ENCODE measurements at places on chromosomes 16 and 17.
A peak's percentile ranks its signal among the peaks of the same experiment; 100 is the strongest.

DNA sequence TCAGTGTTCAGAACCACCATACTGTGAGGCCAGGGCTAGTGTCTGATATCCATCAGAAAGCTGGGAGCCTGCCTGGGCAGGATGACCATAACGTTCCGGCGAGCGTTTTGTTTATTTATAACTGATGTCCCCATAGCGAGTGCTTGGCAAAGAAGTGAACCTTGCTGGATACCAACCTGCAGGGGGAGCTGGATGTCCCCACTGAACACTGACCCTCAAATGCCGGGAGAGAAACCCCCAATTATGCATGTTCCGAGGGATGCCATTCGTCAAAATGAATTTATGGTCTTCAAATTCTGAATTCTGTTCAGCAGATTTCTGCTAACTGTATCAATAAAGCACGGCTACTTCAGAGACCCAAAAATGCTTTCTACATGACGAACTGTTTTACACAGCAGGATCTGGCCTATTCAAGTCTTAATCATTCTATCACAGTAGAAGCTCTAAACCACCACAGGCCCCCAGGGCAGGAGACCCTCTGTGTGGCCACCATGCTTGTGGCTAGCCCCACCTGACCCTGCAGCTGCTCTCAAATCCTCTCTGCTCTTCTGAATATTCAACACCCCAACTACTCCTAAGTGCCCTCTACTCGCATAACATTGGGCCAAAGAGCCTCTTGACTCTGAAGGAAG, 15.2 kb downstream of the MED24 start:
- DNase-seq: no peak

DNA sequence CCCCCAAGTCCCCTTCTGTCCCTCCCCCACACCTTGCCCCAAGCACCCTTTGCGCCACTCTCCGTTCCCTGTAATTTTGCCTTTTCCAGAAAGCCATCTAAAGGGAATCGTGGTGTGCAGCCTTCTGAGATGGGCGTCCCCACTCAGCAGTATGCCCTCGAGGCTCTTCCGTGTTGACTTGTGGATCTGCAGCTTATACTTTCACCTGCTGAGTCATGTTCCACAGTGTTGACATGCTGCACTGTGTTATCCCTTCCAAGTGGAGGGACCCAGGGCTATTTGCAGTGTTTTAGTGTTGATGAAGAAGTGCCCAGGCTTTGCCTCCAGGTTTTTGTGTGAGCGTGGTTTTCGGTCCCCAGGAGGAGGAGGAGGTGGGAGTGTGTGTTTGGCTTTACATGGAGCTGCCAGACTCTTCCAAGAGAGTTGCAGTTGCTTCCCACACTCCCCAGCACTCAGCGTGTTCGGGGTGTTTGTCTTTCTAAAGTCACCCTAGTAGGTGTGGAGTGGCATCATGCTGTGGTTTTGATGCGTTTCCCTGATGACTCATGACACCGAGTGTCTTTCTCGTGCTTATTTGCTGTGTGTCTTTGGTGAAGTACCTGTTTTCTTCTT, 32.1 kb upstream of the JPT2 start:
- DNase-seq: no peak

DNA sequence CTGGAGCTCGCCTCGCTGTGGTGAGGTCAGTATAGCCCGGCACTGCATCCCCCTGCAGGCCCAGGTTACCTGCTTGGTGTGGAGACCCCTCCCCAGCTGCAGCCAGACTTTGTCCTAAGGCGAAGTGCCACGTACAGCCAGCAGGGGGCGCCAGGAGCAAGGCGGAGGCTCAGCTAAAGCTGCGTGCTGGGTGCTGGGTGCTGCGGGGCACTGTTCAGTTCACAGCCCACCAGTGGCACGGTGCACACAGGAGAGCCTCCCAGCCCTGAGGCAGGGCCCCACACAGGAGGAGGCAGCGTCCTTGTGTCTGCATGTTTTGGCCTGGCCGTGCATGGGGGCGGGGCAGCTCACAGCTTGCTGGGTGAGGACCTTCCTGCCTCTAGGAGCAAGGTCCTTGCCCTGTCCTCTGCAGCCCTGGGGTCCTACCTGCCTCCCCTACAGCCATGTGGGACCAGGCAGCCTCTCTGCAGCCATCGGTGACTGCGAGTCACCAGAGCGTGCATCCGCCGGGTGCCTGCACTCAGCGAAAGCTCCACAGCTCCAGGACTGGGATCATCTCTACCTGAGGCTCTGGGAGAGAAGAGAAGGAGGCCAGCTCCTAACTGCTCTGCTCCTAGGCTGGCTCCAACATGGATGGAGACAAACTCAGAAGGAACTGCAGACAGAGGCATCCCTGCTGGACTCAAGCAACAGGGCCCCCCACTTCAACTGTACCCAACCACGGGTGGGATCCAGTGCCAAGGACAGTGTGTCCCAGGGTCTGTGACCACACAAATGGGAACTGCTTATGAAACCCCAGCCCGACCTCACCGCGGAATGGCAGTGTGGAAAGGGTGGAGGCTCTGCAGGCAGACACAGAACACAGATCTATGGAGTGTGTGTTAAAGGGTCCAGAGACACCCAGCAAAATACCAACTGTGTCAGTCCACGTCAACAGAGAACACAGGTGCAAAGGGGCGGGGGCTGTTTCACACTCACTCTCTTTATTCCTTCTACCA, 19.0 kb downstream of the SLC7A5 start:
- DNase-seq: peak; percentile 78

DNA sequence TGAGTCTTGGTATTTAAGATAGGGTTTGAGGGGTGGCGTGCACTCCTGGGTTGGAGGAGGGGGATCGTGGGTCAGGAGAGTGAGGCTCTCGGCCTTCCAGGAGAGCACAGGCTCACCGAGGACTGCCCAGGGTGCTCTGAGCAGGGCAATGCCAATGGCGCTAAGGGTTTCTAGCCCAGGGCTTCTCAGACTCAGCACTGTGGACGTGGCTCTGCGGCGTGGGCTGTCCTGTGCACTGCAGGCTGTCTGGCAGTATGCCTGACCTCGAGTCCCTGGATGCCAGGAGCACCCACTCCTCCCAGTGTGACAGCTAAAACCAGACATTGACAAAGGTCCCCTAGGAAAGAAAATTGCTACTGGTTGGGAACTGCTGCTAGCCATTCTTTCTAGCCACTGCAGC, 37.2 kb upstream of the ENDOV start:
- DNase-seq: no peak

GRCh38 chr16:18832006-18832405, 30.7 kb upstream of the ARL6IP1 start:
- no peak for DNase-seq

GRCh38 chr17:76345377-76345974, 8.2 kb downstream of the PRPSAP1 start:
- DNase-seq: no peak

DNA sequence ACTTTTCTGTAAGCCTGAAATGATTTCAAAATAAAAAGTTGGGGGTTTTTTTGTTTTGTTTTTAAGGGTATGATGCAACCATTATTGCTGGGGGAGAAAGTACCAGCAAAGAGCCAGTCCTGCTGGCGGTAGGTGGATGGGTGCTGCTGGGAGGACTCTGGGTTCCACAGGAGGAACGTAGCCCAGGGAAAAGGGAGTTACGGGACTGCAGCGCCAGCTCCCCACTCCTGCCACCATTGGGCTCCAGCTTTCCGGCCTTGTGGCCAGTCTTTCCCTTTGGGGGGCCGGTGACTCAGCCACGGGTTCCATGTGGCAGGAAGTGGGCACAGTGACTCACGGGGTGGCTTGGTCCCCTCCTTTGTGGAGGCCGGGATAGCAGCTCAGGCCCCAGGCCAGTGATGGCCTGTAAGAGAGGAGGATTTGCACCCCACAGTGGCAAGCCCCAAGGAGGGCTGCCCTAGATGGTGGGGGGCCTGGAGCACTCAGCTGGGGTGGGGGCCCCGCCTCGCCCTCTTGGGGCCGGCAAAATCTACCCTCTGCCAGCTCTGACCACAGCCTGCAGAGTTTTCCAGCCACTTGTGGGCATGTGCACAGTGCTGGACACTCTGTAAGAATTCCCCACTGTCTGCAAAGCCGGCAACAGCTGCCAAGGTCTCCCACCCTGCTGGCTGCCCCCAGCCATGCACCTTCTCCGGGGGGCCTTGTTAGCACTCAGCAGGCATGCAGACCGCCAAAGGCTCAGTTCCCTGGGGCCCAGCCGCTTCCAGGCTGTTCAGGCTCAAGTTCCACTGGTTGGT, 30.4 kb downstream of the SOCS3 start:
- DNase-seq: no peak

GRCh38 chr16:84291226-84291625, 3.5 kb upstream of the WFDC1 start:
- no peak for DNase-seq

DNA sequence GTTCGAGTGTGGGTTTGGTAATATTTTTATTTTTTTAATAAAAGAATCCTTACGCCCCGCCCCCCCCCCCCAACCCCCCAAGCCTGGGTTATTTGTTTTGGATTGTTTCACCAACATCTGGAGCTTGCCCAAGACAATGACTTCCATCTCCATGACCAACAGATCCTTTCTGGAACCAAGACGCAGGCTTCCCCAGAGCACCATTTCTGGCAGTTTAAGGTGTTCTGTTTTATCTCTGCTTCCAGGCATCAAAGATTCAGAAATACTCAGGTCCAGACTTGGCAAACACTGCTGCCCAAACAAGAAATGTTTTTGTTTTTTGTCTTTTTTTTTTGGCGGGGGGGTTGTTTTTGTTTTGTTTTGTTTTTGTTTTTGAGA, 56.1 kb downstream of the PLXDC1 start:
- no peak for DNase-seq
